ENCODE measurements at places on chromosomes 7 and 10.
A peak's percentile ranks its signal among the peaks of the same experiment; 100 is the strongest.

DNA sequence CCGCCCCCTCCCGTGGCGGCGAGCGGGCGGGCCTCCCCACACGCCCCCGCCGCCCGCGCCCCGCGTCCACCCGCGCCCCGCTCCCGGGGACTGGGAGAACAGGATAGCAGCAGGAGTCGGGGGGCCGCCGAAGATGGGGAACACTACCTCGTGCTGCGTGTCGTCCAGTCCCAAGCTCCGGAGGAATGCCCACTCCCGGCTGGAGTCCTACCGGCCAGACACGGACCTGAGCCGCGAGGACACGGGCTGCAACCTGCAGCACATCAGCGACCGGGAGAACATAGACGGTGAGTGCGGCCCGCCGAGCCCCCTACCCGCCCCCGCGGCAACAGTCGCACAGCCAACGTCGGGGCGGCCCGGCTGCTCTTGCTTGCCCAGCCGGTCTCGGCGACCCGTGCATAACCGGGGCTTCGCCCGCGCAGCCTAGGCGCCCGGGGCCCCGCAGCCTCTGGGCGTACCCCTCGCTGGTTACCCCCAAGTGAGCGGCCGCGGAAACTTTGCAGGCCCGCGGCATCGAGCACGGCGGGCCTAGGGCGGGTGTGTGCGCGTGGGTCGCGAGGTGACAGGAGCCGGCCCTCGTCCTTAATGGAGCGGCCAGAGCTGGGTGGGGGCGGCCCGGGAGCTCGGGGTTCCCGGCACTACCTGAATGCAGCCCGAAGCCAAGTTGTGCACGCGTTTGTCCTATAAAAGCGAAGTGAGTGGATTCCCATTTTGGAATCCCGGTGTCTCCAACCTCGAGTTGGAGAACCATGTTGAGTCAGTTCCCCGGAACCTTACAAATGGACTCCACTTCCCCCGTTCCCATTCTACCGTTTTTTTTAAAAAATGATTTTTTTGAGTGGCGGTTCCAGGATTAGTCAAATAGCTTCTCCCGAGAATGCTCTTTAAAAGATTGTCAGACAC is 863 bp downstream of the CCNY start:
- no peak for DNase-seq

DNA sequence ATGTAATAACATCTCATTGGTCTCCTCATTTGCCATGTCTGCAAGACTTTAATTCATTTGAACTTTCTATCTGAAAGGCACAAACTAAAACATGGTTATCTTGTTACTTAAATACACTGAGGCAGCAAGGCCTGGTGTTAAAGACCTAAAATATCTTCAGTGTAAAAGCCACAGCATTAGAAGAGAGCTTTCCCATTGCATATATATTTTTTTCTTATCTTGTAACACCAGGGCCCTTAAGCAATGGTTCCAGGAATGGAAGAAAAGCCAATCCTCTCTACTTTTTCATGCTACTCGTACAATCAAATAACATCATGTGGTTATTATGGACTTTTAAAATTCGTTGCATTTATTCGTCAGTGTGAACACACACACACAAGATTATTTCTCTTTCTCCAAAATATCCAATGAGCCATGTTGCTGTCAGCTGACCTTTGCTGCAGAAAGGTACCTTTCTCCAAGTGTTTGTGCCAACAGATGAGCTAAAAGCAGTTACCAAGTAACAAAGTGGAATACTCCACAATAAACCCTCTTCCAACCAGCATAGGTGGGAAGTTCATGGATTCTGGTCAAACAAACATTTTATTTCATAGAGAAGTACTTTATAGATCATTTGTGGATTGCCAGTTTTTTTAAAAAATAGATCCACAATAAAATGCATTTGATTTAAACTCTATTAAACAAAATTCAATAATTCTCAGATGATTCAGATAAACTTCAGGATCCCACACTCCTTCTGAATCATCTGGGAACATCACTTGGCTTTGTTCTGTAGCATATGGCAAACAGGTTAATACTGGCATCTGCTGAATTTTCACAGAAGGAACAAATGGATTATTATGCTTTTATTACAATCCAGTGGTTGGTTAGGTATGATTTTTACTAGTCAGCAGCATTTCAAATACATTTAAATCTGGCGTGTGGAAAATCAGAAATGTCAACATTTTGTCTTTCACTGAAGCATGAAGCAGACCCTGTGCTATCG is 63.3 kb upstream of the AGBL3 start:
- no peak for DNase-seq

- no peak for DNase-seq
These were observed 175.3 kb upstream of the SEMA3E start for GRCh38 chr7:83824214-83824613.

GRCh38 chr7:72710983-72711382 is 117.0 kb downstream of the TYW1B start:
- DNase-seq = no peak

GRCh38 chr10:16891375-16892313 is 74.4 kb upstream of the RSU1 start:
- no peak for DNase-seq

GRCh38 chr7:48025624-48026023 is 3.3 kb downstream of the SUN3 start:
- no peak for DNase-seq

- no peak for DNase-seq
These were observed 5.0 kb upstream of the ZNF518A start for GRCh38 chr10:96125142-96125515.

DNA sequence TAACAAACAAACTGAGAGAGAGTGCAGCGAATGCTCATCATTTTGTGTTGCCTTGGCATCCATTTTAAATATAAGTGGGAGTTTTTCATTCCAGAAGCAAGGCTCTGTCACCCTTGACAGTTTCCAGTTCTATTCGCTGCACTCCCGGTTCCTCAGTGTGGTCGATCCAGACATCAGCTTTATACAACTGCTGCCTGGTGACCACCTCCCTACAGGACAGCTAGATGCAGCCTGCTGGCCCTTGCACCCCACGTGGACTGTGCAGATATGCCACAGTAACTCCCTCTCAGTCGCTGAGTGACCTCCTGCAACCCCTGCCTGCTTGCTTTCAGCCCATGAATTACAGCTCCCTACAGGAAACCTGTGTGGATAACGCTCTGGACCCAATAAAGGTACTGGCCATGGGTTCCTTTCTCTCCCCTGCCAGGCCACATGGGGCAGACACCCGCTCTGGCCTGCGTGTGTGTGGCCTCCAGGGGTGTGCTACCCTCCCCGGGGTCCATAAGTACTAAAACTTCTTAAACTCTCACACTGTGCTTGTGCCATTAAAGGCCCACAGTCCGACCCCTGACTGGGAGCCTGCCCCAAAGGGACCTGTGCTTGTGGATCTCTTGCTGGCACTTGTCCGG is 23.6 kb downstream of the BEND7 start:
- no peak for DNase-seq

DNA sequence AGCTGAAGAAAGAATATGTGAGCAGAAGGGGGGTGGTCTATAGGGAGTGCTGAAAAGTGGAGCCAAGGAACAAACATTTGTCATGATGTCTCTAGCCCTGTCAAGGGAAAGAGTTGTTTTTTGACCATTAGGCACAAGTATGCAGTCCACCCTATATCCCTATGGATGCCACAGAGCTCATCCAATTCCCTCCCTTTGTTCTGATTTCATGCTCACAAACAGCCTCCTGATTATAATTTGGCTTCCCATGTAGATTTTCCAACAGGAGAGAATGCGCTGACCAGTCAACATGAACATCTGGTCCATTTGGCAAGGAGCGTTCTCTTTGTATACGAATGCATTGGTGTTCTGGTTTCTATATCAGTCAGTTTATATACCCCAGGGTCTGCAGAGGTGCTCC is 12.1 kb upstream of the CEP41 start:
- no peak for DNase-seq

GRCh38 chr10:76631884-76632766 is 1005.5 kb downstream of the KCNMA1 start:
- no peak for DNase-seq

- DNase-seq = no peak
These were observed 569.0 kb upstream of the SORCS1 start for GRCh38 chr10:107733328-107734130.

GRCh38 chr10:71396711-71397295 is at the start of gene CDH23:
TSS of gene CDH23 (plus strand) at chr10:71396920. CDS start at chr10:71439832, 42,912 bp downstream.
- DNase-seq = no peak

- no peak for DNase-seq
These were observed 12.0 kb downstream of the DENND10 start for GRCh38 chr10:119115926-119116325.

DNA sequence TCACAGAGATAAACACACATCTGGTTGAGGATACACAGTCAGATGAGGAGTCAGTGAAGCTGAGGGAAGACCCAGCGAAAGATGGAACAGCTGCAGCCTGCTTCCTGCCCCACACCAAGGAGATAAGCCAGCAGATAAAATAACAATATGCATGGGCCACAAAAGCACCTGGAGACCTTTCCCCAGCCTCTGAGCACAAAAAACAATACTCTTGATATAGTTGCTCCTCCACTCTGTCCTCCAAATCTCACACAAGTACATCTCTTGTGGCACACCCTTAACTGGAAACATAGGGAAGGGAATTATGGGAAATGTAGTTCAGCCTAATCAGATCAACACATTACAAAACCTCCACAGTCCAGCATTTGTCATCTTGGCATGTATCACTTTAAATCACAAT is 9.7 kb upstream of the FHIP2A start:
- DNase-seq = no peak

DNA sequence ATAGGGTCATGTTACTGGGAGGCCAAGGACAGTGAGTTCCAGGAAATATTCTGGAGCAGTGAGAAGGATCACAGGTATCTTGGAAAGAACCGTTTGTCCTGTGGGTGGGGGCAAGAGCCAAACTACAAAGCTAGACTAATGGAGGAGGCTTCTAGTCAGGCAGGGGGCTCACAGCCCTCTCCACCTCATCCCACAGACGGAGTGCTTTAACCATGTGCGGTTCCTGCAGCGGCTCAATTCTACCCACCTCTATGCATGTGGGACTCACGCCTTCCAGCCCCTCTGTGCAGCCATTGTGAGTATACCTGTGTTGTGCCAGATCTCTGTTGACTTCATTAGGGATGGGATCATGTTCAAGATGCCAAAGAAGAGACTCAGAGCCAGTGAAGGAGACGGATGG is 8.1 kb downstream of the SEMA4G start:
- DNase-seq = no peak

- DNase-seq = peak; percentile 71
These were observed 18.2 kb downstream of the GPR146 start for GRCh38 chr7:1062296-1063294.
